ENCODE measurements at places on chromosomes 6 and 20. TPM values are rescaled to one million over a fixed set of nuclear protein-coding genes. Genes with fewer than 3 reads are reported as not detected.

DNA sequence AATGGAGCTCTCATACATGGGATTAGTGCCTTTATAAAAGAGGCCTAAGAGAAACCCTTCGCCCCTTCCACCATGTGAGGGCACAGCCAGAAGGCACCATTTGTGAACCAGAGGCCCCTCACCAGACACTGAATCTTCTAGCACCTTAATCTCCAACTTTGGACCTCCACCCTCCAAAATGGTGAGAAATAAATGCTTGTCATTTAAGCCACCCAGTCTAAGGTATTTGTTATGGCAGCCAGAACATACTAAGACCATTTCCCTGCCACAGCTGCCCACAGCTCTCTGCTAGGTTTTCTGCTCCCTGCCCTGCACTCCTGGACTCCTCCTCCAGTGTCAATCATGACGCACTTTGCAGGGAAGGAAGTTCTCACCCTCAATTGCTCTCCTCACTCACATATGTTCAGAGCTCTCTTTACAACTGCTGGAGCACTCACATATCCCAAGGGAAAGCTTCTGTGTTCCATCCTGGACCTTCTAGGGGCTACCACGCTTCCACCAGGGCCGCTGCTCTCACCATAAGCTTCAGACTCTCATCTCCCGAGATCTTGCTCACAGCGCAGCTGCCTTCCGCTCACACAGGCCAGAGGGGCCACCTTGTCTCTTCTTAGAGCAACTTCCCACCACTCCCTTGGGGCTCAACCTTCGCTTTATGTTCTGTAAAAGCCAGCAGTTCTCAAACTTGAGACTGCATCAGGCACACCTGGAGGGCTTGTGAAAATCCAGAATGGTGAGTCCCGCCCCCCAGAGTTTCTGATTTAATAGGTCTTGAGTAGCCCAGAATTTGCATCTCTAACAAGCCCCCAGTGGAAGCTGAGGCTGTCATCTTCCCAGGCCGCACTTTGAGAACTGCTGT, 1.6 kb upstream of the LY86 start:
- DNase-seq = no peak

- peak; percentile 13 for DNase-seq
Observed at GRCh38 chr20:63100926-63101699, 94.3 kb upstream of the BHLHE23 start.

- DNase-seq = no peak
Observed at GRCh38 chr6:1873781-1874180, 264.1 kb downstream of the FOXC1 start.

- no peak for DNase-seq
Observed at GRCh38 chr6:165448210-165448609, 138.8 kb upstream of the C6orf118 start.

DNA sequence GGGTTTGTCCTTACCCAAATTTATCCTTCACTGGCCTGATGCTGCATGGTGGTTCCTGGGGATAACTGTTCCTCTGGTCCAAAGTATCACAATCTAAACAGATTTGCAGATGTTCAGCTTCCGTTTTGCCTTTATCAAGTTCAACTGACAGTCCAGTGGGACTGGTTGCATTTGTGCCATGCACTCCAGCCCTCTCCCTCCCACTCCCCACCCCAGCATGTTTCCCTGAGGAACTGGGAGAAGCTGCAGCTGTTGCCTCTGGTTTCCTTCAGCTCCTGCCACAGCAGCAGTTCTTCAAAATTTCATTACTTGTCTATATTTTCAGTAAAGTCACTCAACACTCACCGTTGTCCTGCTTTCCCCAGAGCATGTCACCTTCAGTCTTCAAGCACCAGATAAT, 39.5 kb upstream of the KIF16B start:
- no peak for DNase-seq

DNA sequence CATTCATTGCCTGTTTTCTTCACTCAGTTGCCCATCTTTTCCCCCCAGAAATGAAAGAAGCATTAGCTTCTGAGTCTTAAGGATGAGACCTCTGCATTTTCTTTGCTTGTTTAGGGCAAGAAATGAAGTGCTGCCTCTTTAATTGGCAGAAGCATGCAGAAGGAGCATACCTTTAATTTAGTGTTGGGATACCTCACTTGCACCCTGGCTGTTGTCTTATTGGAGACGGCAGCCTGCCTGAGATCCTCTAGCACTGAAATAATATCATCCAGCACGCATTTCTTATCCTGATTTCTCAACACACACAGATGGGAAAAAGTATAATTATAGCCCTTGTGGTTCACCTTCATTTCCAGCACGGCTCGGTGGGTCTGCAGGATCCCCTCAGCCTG, 43.1 kb downstream of the PTCHD4 start:
- no peak for DNase-seq

POM121L2 gene
- not detected for total RNA-seq

NINL gene
- total RNA-seq = 10.7 TPM

- no peak for DNase-seq
Observed at GRCh38 chr6:63787021-63787420, 151.4 kb downstream of the PHF3 start.

TTPAL gene
- total RNA-seq = 9.6 TPM

DNA sequence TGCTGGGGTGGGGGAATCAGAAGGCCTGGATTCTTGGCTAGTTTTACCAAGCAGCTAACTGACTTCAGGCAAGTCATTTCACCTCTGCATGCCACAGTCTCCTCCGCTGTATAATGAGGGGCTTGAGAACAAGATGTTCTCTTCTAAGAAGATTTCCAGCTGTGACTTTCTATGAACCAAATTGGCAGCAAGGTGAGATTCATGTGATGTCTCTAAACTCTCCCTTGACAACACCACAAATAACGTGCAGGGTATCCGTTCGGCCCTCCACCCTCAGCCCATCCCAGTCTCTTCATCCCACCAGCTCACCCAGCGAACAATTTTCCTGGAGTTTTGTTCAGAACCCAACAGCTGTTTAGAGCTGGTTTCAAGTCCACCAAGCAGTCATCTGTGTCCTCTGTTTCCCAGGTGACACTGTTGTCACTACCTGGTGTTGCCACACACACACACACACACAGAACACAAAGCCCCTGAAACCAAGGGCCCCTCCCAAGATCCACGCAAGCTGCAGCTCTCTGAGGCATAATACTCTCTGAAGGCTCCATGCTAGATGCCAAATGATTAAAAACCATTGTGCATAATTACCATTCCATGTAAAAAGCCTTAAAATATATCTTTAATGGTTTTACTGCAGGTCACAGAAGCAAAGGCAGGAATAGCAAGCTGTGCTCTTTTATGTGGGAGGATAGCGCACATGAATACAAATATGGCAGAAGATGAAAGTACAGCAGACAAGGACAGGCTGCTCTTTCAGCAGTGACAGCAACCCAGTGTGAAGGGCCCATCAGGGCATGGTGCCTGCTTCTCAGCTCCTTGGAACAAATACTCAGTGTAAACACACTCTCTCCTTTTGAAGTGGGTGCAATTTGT, 48.2 kb downstream of the ARHGAP18 start:
- no peak for DNase-seq

SNPH gene
- 3.8 TPM for total RNA-seq

- no peak for DNase-seq
Observed at GRCh38 chr6:99185525-99185924, 163.9 kb downstream of the FAXC start.

DNA sequence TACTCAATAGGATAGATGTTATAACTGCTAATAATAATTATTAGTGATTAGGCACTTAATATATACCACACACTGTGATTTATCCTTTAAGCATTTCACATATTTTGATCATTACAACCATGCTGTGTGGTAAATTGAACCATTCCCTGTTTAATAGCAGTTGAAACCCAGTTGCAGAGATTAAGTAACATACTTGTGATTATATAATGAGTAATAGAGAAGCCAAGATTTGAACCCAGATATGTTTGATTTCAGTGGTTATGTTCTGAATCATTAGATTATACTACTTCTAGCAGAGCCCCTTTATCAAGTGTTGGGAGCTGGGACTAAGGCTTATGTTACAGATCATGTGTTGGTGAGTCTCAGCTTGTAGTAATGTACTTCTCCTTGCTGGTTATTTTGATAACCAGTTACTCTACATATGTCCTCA, 44.1 kb downstream of the STK4 start:
- no peak for DNase-seq

DNA sequence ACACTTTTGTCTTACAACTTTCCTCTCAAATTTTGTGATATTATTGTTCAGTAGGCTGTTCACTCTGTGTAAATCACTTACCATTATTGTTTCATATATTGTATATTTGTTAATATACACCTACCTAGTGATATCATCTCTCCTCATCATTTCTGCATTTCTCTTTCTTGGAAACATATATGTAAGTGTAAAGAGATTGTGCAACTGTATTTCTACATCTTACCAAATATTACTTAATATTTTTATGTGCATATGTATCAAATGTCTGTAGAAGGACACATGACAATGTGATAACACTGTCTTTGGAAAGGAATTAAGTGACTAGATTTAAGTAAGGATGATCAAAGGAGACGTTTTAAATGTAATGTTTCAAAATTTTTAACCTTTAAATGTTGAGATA, 30.2 kb downstream of the ZNF322 start:
- DNase-seq = no peak

DNA sequence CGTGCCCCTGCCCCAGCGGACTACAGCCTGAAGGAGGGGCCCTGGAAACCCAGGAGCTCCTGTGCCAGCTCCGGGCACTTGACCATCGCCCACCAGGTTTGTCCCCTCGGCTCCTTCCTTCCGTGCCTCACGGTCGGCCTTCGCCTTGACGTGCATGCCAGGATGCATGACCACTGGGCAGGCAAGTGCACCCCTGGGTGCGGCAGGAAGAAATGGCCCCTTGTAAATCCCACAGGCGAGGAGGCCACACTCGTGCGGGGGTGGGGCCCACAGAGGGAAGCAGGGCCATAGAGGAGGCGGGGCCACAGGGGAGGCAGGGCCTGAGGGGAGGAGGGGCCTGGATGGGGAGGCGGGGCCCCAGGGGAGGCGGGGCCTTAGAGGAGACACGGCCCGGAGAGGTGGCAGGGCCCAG, 81.7 kb downstream of the YTHDF1 start:
- peak; percentile 32 for DNase-seq

PGC gene
- total RNA-seq = 947 TPM

DNA sequence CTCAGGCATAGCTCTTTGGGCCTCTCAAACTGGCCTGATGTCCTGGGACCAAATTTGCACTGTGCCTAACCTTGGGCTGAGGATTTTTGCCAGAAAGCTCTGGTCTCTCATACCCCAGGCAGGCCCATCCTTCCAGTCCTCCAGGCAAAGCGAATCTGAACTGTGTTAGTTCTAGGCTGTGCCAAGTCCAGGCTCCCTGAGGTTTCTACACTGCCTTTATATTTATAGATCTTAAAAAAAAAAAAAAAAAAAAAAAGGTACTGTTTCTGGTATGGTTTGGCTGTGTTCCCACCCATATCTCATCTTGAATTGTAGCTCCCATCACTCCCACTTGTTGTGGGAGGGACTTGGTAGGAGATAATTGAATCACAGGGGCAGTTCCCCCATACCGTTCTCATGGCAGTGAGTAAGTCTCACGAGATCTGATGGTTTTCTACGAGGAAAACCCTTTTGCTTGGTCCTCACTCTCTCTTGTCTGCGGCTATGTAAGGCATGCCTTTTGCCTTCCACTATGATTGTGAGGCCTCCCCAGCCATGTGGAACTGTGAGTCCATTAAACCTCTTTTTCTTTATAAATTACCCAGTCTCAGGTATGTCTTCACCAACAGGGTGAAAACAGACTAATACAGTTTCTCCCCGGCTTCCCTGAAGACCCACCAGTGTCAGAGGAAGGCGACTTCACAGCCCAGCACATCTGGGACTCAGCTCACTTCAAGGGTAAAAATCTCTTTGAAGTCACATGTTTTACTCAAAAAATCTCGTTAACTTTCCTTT, 39.0 kb upstream of the TBXT start:
- DNase-seq = no peak

DNA sequence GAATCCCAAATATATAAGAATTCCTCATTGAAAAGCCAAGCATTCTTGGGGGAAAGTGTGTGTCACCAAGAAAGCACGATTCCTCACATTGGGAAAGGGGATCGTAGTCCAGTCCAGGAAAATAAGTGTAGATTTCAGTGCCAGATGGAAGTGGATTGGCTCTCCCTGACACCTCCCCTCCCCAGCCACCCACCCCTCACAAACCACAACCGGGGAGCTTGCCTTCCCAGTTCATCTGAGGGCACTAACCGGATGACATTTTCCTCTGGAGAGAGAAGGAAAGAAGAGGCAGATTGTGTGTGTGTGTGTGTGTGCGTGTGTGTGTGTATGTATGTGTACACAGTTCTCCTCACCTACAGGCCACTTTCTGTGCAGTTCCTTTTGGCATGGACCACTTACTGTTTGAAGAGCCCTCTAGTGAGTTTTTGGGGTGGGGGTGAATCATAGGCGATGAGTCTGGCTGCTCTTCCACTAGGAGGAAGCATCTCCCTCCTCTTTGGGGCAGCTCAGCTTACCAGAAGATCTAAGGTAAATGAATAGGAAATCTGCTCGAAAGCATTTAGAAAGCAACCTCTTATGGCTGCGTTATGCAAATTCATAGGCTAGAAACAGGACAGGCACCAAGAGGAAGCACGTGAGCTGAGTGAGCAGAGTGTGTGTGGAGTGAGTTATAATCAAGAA, 20.8 kb downstream of the DAAM2 start:
- no peak for DNase-seq

- no peak for DNase-seq
Observed at GRCh38 chr6:160070831-160071230, 50.8 kb upstream of the SLC22A1 start.

- no peak for DNase-seq
Observed at GRCh38 chr6:34792605-34793500, 970 bp downstream of the BLTP3A start.

WFDC2 gene
- 172 TPM for total RNA-seq

- peak; percentile 22 for DNase-seq
Observed at GRCh38 chr6:41655646-41656001, 17.4 kb downstream of the MDFI start.

- no peak for DNase-seq
Observed at GRCh38 chr6:45880676-45881075, 135.0 kb downstream of the CLIC5 start.

DNA sequence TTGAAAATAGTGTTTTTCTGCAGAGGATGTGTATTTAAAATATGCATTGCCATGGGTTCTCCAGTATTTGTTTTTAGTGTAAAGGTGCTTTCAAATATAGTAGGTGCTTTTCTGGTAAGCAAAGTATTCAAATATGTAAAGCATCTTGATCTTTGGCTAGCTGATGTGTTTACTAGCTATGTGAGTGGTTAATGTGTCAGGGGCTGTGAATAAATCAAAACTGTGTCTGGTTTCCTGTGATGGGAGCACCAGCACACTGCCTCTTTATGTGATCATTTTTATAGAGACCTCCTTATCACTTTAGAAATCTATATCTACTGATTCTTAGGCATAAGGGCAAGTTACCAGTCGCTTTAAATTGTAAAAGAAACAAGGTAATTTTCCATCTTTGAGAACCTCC, 388.9 kb upstream of the MAN1A1 start:
- DNase-seq = no peak

- no peak for DNase-seq
Observed at GRCh38 chr6:73264446-73264845, 1.4 kb upstream of the KHDC1 start.
